ENCODE measurements at places on chromosomes 13 and 19. TPM values are rescaled to one million over a fixed set of nuclear protein-coding genes. Genes with fewer than 3 reads are reported as not detected.

The KLK15 gene
- not detected for total RNA-seq

The SLC17A7 gene
- 3.8 TPM for total RNA-seq

The BEST2 gene
- not detected for total RNA-seq

The OR7A5 gene
- total RNA-seq: not detected

The CEACAM8 gene
- not detected for total RNA-seq

The ZNF728 gene
- total RNA-seq: not detected

The TSSK6 gene
- 1.2 TPM for total RNA-seq

The CCDC8 gene
- 7.7 TPM for total RNA-seq

The MAN2B1 gene
- 17.5 TPM for total RNA-seq

The STAP2 gene
- total RNA-seq: 1.5 TPM

The LILRB2 gene
- 0.27 TPM for total RNA-seq

The GTF3A gene
- 52.4 TPM for total RNA-seq

The SMG9 gene
- total RNA-seq: 17.1 TPM

The JSRP1 gene
- not detected for total RNA-seq

The ACTL9 gene
- not detected for total RNA-seq

DNA sequence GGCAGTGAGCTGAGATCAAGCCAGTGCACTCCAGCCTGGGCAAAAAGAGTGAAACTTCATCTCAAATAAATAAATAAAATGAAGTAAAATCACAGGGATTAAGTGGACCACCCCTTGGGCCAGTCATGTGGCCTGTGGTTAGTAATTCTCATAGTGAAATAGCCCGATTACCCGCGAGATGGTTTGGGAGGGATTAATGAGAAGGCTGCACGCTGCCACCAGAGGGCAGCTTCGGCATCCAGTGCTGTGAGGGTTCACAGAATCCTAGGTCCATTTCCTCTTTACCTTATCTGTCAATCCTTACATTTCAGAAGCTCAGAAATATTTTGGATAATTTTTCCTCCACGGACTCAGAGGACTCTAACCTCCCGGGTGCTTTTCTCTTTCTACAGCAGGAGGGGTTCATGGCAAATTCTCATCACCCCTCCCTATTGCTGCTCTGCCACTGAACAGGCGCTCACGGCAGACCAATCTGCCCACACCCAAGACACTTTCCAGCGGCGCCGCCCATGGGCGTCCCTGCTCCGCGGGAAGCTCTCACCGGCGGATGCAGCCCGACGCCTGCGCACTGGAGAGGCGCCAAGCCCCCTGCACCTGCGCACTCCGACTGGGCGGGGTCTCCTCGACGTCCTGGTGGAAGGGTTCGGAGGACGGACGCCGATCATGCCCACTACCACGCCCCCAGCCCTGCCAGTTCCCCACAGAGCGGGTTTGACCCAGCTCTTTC lies 11.0 kb downstream of the ZNF835 start:
- peak; percentile 71 for DNase-seq

DNA sequence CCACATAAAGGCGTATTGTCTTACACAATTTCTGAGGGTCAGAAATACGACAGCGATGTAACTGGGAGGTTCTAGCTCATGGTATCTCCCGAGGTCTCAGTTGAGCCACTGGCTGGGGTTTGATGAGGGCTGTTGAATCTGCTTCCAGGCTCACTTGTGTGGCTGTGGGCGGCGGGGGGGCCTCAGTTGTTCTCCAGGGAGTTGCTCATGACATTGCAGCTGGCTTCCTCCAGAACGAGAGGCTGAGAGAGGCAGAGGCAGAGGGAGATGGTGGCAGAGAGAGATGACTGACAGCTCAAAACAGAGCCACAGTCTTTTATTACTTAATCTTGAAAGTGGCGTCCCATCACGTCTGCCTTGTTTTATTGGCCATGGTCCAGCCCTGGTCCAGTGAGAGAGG lies 6.2 kb upstream of the NLRP5 start:
- DNase-seq: no peak

DNA sequence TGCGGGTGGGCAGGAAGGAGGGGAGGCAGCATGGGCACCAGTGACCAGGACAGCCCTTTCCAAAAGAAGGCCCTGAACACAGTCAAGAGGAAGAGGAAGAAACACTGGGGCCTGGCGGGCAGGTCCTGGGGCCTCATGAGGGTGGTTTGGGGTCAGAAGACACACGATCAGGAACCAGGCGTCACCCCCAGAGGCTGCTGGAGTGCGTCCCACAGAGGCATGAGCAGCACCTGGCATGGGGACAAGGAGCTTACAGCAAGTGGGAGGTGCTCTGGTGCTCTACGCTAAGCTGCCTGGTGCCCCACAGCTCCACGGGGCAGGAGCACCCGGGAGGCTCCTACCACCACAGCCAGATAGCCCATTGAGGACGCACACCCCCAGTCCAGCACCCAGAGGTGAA lies 20.0 kb downstream of the ELL start:
- DNase-seq: no peak

DNA sequence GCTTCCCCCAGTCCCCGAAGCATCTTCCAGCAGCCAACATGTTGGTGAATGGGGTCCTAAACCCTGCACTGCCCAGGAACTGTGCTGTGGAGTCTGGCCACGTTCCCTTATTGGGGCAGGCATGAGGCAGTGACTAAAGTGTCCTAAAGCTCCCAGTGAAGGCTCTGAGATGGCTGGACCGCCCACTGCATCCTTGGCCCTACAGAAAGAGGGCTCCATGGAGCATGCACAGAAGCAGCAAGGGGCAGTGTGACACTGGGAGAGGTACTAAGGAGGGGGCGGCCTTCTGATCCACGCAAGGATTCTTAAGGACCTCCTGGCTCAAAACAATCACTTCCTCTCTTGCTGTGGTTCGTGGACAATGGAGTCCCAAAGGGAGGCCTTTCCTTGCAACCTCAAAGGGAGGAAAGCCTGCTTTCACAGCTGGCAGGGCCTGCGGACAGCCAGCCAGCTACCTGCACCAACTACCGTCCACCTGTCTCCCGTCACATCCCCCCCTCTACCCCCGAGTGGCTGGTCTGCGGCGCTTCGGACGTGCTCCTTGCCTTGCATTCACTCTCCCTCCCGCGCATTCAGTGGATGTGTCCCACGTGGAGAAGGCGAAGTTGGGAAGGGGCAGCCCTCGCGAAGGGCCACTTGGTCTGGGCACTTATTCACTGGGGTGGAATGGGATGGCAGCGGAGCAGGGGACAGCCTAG lies 63.9 kb upstream of the STARD13 start:
- DNase-seq: no peak

DNA sequence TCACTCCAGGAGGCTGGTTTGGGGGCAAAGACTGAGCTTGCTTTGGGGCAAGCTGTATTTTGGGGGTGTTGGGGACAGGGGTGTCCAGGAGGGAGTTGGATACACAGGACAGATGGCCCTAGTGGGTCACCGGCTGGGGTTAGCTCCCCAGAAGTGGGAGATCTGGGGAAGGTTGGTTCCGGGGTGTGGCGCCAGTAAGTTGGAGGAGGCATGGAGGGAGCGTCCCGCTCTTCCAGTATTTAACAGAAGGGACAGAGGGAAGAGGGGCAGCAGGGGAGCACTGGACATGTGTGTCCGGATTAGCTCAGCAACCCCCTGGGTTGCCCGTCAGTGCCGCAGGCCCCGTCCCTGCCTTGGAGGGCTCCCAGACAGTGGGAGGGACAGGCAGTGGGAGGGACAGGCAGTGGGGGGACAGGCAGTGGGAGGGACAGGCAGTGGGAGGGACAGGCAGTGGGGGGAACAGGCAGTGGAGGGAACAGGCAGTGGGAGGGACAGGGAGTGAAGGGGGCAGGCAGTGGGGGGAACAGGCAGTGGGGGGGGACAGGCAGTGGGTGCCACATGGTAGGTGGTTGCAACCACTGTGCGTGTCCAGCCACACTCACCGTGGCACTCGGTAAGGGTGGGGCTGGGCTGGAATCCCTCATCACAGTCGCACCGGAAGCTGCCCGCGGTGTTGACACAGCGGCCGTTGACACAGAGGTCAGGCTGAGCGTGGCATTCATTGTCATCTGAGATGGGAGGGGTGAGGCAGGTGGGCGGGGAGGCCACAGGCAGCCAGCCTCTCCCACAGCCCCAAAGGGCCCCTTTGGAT lies 33.2 kb downstream of the CCL25 start:
- DNase-seq: no peak

- DNase-seq: no peak
Observed at GRCh38 chr19:1455336-1456120, 5.6 kb downstream of the APC2 start.

DNA sequence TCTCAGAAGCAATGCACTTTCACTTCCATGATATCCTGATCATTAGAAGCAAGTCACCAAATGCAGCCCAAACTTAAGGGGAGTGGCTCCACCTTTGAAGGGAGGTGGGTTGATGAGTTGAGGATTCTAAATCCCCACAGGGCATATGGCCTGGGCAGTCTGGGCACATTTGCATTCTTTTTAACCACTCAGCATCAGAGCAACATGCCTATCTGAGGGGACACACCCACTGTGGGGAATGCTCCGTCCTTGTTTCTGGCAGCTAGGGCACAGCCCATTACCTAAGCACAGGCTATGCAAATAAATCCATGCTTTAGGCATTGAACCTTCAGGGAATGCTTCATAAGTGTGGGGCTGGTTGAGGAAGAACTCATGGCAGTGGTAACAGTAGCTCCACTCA lies 12.3 kb upstream of the SACS start:
- DNase-seq: no peak

DNA sequence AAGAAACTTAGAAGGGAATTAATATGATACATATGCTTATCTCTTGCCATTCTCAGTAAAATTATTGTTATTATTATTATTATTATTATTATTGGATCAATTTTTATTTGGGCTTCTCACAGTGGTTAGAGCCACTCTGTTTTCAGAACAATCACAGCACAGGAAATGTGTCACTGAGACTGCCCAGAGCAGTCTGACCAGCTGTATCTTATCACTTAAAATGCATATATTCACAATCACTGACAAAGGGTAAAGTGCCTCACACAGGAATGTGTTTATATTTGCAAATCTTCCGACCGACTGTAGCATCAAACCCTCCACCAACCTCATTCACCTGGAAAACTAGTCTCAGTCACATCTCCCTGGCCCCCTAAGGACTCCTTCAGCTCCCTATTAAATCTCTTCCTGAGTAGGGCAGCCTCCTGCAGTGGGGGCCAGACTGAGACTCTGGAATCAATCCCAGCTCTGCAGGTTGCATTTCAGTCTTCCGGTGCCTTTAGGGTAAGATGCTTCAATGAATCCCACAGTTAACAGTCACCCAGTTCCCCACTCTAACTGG lies 738.3 kb upstream of the SLITRK5 start:
- DNase-seq: no peak

DNA sequence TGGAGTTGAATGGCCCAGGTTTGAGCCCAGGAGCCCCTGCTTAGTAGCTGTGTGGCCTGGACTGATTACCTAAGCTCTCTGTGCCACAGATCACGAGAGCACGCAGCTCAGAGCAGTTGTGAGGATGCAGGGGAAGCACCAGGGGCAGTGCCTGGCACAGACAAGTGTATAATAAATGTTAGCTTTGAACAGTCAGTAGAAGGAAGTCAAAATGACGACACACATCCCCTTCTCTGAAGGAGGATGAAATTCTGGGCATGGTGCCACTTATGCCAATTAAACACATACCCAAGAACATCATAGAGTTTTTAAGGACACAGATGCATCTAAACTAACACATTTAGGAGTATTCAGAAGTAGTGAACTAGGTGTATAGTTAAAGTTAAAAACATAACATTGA lies 24.9 kb upstream of the SIGLEC11 start:
- DNase-seq: no peak

- DNase-seq: no peak
Observed at GRCh38 chr19:47832723-47833122, 11.0 kb downstream of the CRX start.

DNA sequence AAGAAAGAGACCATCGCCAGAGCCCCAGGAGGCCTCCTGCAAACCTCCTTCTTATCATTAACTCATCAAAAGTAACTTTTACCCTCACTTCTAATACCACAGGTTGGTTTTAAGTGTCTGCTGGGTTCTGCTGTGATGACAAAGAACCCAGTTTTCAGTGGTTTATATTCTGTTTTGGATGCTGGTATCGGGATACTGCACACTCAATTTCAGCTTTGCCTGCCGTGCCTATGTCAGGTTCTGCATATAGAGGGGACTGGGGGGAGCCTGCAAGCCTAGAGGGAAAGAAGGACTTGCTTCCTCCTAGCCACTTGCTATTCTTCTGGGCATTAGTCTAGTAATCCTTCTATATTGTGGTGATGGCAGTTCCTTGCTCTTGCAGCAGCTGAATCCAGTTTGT lies 242.4 kb downstream of the KCNRG start:
- no peak for DNase-seq

- no peak for DNase-seq
Observed at GRCh38 chr19:38221919-38222830, 1.8 kb downstream of the DPF1 start.

- no peak for DNase-seq
Observed at GRCh38 chr13:100859861-100860260, 185.3 kb upstream of the TMTC4 start.

GRCh38 chr19:31270897-31271296 lies 78.3 kb downstream of the TSHZ3 start:
- DNase-seq: no peak

GRCh38 chr13:112252804-112253590 lies 123.2 kb upstream of the SPACA7 start:
- DNase-seq: no peak

DNA sequence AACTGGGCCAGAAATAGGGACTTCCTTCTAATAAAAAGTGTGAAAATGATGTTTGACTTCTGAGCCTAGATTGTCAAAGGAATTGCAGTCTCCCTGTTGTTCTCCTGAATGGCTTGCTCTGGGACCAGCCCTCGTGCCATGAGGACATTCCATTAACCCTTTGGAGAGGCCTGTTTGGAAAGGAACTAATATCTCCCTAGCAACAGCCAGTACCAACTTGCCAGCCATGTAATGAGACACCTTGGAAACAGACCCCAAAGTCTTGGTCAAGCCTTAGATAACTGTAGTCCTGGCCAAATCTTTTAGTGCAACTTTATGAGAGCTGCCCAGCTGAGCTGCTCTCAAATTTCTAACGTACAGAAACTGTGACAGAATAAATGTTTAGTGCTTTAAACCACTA lies 8.2 kb upstream of the SIAH3 start:
- no peak for DNase-seq

DNA sequence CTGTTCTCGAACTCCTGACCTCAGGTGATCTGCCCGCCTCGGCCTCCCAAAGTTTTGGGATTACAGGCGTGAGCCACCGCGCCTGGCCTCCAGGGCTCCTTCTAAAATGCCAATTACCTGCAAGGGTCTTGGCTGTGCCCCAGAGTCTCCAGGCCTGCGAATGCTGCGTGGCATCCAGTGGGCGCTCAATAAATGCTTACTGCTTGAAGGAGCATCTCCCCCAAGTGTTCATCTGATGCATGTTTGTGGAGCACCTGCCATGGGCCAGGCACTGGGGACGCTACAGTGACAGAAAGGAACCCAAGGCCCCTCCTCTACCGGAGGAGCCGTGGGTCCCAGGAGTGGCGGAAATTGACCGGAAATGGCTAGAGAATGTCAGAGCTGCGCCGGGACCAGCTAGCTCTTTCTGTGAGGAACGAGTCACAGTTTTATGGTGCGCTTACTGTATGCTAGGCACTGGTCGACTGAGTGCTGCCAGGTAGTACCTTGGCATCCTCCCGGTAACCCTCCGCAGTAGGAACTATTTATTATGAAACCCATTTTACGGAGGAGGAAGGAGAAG lies 14.2 kb downstream of the ANKRD24 start:
- DNase-seq: no peak

All from cerebellum (tissue), 4 donors.